Activated CD4-positive, alpha-beta T cell treated with anti-CD3 and anti-CD28 coated beads for 1 hour (primary cell): ENCODE measurements at places on chromosomes 16 and 17.

DNA sequence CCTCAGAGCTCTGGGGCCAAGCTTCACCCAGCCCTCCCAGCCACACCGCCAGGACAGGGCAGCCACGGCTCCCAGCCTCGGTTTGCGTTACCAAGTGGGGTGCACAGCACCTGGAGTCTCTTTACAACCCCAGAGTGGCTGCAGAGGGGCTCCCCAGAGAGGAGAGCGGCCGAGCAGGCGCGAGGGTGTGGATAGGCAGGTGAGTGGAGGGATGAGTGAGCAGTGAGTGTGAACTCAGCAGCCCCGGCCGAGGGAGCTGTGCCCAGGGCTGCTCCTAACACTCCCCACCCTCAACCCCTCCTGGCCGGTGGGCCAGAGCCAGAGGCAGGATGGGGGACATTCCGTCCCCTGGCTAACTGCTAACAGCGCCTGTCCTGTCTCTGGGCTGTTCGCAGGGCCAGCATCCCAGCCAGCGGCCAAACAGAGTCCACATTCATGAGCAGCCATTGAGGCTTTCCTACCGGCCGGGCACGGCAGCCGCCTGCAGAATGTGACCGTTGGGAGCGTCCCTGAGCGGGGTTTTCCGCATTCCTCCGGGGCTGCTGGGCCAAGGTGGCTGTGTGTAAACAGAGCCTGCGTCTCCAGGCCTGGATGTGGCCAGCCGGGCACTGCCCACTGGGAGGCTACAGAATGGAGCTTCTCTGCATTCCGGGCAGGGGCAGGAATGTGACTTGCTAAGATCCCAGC is 5.3 kb downstream of the ZNF469 start:
- no peak for DNase-seq

GRCh38 chr16:87570938-87571867 is 31.1 kb upstream of the JPH3 start:
- no peak for DNase-seq

DNA sequence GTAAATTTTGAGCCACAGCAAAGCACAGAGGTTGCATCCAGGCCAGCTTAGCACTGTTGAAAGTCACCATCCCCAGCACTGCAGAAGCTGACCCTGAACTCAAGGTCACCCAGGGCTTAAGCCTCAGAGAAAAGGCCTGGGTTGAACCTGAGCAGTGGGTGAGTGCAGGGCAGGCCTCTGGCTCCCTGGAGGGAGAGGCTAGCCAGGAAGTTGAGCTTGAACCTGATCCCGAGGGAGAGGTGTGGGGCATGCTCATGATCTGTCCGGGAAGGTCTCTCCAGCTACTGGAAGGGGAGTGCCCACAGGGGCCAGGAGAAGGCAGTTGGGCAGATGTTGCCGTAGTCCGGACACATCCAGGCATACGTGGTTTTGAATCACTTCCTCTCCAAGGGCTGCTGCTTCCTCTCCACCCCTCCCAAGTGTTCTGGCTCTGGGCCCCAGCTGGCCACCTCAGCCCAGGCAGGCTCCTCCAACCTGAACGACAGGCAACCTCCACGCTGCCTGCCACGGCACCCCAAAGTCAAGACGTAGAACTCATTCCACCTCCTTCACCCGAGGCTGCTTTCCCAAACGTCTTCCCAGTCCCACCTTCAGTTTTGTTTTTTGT is 18.4 kb downstream of the CARHSP1 start:
- no peak for DNase-seq

- DNase-seq = no peak
Measured at GRCh38 chr16:870856-871561, 70.5 kb upstream of the GNG13 start.

DNA sequence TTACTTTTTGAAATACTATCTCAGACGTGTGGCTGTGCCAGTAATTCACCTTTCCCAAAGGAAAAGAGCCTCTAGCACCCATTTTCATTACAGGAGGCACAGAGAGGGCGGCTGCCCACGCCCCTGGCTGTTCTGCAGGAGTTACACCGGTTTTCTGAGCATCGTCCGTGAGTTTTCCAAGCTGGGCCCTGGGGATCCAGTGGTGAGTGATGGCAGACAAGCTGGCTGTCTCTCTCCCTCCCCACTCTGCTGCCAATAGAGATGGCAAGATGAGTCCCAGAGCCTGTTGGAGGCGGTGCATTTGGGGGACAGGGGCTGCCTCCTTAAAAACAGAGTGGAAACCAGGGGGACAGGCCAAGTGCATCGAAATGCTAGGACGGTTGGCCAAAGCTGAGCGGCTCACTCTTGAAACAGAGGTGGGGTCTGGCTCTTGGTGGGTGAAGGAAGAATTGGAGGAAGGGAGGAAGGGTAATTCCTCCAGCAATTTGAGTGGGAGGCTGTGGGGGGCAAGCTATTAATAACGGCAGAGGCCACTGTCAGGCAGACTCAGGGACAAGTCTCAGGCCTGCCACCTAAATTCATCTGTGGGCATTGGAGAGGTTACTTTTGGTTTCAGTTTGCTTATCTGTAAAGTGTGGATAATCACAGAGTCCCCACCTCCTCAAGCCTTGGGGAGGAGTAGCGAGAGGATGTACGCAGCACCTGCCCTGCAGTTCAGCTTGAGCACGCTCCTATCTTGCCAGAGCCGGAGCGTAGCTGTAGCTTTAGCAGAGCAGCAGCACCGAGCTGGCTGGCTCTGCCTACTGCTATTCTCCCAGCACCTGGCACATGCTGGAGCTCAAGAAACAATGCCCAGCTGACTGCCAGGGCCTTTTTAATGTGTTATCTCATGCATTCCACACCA is 7.5 kb upstream of the NOS2 start:
- peak; percentile 49 for DNase-seq

- no peak for DNase-seq
Measured at GRCh38 chr17:79473111-79473875, 137.6 kb downstream of the RBFOX3 start.

- no peak for DNase-seq
Measured at GRCh38 chr17:77716289-77716926, 242.1 kb upstream of the TNRC6C start.

- DNase-seq = no peak
Measured at GRCh38 chr16:35559911-35560636, 2100.7 kb downstream of the TP53TG3F start.

DNA sequence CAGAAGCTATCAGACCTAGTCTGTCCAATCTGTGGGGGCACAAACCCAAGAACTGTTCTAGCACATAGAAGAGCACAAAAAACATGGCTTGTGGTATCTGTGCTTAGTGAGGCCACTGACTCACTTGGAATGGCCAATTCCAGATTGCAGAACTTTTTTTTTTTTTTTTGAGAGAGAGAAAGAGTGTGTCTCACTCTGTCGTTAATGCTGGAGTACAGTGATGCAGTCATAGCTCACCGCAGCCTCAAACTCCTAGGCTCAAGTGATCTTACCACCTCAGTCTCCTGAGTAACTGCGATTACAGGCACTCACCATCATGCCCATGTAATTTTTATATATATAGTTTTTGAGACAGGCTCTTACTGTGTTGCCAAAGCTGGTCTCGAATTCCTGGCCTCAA is 77.2 kb upstream of the CLEC3A start:
- DNase-seq = no peak

DNA sequence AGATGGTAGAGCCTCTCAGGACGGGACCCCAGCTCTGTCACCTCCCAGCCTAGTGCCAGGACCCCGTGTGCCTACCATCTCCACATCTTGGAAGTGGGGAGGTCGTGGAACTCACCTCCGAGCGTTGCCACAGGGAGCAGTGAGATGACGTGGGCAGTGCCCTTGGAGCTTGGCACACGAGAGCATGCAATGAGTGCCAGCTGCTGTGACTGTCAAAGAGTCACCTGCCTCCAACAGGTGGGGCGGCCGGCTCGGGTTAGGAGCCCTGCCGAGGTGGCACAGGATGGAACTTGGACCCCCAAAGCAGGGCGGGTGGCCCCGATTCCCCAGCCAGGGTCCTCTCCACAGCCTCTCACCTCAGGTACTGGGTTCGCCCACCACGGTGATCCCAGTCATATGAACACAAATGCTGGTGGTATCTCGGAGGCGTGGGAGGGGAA is 5.5 kb downstream of the VPS4A start:
- DNase-seq = no peak

- no peak for DNase-seq
Measured at GRCh38 chr16:66324815-66325515, 41.5 kb upstream of the CDH5 start.

- DNase-seq = no peak
Measured at GRCh38 chr17:72053036-72053435, 67.8 kb upstream of the SOX9 start.

DNA sequence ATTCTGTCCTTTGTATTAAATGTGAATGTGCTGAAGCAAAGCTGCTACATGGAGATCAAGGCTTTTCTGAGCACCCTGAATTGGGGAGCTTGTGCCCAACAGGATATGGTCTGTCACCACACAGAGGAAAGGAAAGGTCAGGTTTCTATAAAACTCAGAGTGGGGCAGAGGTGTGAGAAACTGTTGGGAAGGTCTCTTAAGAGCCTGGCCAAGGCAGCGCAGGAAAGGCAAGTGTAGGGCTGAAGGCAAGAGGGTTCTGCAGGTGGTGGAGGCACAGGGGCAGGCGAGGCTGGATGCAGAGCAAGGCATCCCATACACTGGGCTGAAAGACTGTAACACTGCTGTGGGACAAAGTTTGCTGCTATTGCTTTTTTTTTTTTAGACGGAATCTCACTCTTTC is 8.1 kb downstream of the COX6A2 start:
- DNase-seq = no peak

DNA sequence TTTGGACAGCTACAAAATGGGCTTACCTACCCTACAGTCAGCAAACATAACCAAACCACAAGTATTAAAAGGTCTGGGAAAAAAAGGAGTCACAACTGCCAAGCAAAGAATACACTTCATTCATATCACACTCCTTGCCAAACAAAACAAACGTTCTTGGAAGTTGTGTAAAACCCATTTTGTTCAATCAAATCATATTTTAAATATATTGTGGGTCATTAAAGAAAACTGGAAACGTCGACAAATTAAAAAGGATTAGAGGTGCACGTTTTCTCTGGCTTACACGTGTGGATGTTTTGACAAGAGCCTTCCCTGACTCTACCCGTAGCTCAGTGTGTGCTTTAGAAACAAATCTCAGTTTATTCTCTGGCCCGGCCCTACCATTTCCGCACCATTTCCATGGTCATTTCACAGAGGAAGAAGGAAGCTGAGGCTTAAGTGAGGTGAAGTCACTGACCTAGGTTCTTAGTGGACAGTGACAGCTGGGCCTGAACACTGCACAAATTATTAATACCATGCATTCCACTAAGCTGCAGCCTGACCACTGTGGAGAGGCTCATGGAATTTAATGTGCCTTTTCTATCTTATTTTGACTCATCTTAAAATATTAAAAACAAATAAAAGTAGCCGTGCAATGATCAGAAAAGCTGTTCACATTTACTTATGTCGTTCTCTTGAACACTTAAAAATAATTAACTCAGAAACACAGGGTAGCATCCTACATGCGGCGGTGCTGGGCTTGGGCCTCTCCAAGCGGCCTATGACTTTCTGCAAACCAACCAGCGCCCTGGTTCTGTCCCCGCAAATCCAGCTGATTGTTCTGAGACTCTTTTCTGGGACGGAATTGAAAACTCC is 968 bp downstream of the CEP112 start:
- DNase-seq = no peak

DNA sequence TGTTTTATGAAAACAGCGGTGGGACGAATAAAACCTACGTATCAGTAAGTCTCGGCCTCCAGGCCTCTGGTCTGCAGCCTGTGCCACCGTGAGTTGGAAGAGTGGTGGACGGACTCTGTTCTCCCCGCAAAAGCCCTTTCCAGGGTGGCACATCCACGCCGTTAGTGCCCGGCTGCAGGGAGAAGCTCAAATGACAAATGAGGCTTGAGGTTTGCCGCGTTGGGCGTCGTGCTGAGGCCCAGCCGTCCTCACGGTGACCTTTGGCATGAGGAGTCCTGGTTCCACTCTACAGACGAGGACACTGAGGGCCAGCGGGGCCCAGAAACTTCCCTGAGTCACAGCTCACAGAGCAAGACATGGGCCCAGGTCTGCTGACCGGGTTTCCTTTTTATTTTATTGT is 40.2 kb downstream of the JPH3 start:
- no peak for DNase-seq

DNA sequence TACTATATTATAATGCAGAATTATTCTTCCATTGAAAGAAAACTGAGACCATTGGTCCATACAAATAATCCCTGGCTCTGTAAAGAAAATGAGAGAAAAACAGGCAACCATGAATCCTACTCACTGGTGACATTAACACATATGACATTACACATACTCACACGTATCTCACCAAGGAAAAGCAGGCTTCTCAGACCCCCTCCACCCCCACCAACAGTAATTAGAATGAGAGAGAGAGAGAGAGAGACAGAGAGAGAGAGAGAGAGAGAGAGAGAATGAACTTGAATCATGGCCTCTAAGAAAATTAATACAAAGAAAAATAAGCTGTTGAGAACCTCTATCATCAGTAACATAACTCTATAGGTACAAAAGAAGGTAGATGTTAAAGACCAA is 132.0 kb downstream of the SNX11 start:
- no peak for DNase-seq

DNA sequence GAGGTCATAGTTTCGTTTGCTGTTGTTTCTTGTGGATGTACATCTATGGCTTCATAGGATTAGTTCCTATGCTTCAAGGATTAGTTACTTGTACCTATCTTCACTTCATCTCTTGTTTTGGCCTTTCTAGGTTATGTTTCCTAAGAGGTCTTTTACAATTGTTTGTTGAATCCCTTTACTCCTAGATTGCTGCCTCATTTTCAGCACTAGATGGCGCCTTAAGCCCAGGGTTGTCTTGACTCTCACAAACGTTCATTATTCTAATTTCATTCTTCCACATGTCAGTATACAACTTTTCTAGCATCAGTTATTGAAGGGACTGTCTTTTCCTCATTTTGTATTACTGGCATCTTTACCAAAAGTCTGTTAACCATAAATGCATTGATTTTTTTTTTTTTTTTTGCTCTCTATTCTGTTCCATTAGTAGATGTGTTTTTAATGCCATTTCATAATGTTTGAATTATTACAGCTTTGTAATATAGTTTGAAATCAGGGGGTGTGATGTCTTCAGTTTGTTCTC is 45.0 kb upstream of the NACA2 start:
- no peak for DNase-seq

DNA sequence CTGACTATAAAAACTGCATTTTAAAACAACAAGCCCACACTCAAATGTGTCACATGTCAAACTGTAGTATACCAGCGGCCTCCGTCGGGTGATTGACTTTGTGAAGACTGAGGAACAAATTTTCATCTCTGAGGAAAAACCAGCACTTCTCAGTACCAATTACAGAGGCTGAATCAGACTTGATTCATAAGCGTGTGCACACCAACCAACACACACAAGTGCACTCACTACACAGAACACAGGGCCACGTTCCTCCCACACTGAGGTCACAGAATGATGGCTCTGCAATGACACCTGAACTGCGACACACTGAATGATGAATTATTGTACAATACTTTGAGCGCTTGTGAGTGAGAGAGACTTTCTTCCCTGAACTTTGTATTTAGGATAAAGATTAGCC is 29.6 kb downstream of the XPO6 start:
- DNase-seq = no peak

DNA sequence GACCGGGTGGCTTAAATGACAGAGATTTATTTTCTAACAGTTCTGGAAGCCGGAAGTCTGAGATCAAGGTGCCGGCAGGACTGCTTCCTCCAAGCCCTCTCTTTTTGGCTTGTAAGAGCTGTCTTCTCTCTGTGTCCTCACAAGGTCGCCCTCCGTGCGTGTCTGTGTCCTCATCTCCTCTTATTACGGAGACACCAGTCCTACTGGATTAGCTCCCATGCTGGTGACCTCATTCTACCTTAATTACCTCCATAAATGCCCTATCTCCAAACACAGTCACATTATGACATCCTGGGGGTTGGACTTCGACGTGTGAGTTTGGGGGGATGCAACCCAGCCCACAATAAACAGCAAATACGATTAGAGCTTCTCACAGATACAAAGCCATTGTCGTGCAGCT is 161.5 kb downstream of the FOXL1 start:
- DNase-seq = no peak
